ENCODE measurements at places on chromosomes 5 and 9. TPM values are rescaled to one million over a fixed set of nuclear protein-coding genes. Genes with fewer than 3 reads are reported as not detected.

The AP3B1 gene
- total RNA-seq: 47.4 TPM

The WDR31 gene
- 0.83 TPM for total RNA-seq

The FBLL1 gene
- 1.4 TPM for total RNA-seq

The ITGA1 gene
- 7.6 TPM for total RNA-seq

The PCDHB8 gene
- total RNA-seq: 10.4 TPM
